ENCODE measurements at places on chromosomes 1 and 21.

DNA sequence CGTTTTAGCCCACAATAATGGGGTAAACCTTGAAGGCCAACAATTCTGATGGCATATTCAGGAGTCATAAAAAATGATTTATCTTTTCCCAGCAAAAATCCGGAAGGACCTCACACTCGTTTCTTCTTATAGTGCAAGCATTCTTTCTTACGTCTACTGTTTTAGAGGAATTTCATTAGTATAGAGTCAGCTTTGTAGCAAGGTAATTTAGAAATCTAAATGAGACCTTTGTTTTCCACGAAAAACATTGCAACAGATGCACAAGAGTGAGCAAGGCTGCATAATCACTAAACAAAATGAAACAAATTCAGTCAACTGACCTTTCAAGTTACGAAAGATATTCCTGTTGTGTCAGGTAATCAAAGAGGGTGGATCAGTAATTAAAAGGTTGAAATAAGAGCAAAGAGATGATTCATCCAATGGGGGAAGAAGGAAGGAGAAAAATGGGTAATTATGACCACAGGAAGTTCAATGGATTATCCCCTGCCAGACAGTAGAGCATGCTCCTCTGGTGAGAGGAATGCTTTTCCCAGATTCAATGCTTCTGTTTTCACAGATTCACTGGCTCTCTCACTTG is 560 bp upstream of the CSDE1 start:
- no peak for DNase-seq

DNA sequence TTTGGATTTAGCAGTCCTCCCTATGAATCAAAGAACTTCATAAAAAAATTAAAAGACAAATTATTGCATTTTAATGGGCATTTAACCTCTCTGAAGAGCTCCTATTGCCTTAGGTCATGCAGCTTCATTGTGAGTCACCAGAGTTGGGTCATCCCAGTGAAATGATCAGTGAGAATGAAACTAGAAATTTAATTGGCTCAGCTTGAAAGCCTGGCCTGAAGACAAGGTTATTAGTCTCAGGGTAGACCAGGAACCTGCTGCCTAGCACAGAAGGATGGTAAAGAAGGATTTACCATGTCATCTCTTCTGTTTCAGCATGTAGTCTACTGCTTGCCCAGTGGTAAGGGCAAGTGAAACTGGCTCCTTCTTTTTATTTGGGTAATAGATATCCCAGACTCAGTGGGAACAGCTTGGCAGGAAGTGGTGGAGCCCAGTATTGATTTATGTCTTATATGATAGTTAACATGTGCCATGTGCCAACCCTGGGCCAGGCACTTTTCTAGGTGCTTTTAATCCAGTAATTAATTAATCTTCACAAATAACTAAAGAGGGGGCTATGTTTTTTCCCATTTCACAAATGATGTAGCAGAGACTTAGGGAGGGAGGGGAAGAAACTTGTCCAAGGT is 23.6 kb downstream of the LAMC2 start:
- DNase-seq = peak; percentile 90

GRCh38 chr1:36913484-36914060 is 120.7 kb downstream of the GRIK3 start:
- DNase-seq = no peak

GRCh38 chr1:115041654-115042053 is 12.0 kb downstream of the TSHB start:
- DNase-seq = no peak

DNA sequence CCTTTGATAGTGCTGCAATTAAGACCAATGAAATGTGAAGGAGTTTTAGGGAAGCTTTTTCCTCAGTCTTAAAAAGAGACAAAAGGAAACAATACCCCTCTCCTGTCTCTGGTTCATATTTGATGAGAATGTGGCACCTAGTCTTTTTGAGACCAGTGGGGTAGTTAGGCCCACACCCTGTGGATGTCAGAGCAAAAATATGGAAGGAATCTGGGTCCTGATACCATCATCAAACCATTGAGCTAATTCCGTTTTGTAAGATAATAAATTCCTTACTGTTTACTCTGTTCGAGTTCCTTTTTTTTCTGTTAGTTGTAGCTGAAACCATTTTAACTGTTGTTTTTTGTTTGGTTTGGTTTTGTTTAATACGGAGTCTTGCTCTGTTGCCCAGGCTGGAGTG is 33.3 kb downstream of the PTPRC start:
- peak; percentile 84 for DNase-seq

- DNase-seq = no peak
Measured at GRCh38 chr1:96842215-96842614, 120.6 kb downstream of the PTBP2 start.

DNA sequence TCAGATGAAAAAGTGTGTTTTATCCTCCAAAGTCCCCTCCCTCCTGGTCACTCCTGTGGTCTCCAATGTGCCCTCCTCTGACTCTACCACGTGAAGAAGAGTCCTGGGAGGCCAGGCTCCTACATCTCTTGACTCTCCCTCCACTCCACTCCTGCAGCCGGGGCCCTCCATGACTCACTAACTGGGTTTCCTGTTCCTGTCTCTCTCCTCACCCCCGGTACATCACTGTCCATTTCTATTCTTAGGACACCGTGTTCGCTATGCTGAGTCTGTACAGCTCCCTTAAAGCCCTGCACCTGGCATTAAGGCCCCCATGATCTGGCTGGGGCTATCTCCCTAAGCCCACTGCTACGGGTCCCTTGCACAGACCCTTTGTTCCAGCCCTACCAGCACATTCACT is 93.4 kb downstream of the BCAR3 start:
- DNase-seq = no peak

DNA sequence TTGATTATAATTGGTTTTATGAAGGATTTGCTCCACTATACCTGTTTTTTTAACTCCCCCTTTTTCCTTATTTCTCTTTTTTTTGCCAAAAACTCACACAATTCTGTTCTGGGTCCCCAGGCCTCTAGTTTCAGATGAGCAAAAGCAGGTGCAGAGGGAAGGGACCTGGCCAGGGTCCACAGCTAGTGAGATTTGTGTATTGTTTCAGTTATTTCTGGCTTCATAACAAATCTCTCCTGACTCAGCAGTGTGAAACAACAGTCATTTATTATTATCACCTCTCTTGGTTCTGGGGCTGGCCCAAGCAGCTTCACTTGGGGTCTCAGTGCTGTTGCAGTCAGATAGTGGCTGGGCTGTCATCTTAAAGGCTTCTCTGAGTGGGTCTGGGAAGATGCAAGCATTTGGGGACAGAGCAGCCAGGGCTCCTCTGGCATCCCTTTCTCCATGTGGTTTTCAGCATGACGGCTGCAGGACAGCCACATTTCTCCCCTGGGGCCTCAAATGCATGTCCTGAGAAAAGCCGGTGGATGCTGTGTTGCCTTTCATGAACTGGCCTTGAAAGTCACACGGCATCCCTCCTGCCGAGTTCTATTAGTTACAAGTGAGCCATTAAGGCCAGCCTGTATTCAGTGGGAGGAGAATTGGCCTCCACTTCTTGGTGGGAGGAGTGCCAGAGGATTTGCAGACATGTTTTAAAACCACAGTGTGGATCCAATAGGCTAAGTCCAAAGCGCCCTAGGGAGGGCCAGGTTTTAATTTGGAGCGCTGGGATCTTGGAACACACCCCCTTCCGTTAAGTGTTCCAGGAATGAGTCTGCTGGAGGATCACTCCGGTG is 137.1 kb downstream of the CAMTA1 start:
- DNase-seq = no peak

- DNase-seq = no peak
Measured at GRCh38 chr21:28445141-28445830, 547.4 kb downstream of the LTN1 start.

DNA sequence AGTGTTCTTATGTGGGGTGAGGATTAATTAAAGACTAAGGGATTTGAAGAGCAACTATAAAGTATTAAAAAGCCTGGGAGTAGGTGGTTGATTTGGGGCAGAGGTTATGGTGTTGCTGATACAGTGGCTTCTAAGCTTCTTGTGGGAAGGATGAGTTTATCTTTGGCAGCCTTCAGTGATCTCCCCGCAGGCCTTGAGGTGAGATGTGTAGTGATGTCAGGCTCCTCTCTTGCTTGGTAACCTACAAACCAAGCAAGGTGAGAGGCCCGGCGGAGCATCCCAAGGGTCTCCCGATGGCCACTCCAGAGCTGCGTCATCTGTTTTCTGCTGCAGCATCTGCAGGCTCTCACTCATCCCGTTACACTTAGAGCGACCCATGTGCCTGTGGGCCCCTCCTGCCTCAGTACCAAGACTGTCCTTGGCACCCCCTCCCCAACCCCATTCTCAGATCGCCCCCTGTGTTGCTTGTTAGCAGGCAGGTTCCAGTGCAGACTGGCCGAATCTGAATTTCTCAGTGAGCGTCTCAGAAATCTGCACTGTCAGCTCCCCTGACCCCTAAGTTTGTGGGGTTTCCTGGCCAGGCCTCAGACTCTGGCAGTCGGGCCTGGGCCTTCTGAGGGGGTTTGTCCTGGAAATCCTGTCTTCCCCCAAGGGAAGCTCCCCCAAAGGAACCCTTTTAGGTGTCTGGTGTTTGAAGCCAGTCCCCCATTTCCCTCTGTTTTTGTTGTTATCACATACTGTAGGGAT is 77.9 kb downstream of the GALNT2 start:
- no peak for DNase-seq

GRCh38 chr1:2472561-2473177 is 3.4 kb upstream of the PLCH2 start:
- no peak for DNase-seq

DNA sequence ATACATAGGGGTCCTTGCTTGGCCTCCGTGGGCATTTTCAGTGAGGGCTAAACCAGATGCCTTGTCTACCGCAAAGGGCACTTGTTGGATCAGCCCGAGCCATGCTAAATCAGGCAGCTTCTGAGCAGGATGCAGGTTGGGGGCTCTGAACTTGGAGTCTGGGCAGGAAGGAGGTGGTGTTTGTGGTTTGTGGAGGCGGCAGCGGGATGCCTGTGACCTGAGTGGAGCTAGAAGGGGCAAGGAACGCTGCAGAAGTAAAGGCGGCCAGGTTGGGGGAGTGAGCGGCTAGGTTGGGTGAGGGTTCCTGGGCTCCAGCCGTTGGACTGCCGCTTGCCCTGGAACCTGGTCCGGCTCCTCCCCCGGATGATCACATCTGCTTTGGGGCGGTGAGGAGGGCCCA is 183.9 kb downstream of the CAMTA1 start:
- DNase-seq = no peak

DNA sequence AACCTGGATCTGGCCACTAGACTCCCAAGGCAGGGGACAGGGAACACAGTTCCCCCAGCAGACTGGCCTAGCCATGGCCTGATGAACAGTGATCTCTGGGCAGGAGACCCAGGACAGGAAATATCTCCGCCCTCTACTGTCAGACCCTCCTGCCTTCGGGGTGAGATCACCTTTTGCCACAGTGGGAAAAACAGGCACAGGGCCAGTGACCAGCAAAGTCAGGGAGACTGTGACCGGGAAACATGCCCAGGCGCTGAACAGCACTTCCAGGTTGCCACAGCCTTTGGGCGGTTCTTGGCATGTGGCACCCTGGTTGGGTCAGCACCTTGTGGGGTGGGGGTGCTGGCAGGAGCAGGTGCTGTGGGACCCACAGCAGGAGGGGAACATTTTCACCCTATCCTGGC is 8.9 kb upstream of the ZNF669 start:
- DNase-seq = no peak

GRCh38 chr1:69077633-69078032 is 490.1 kb upstream of the LRRC7 start:
- DNase-seq = no peak

DNA sequence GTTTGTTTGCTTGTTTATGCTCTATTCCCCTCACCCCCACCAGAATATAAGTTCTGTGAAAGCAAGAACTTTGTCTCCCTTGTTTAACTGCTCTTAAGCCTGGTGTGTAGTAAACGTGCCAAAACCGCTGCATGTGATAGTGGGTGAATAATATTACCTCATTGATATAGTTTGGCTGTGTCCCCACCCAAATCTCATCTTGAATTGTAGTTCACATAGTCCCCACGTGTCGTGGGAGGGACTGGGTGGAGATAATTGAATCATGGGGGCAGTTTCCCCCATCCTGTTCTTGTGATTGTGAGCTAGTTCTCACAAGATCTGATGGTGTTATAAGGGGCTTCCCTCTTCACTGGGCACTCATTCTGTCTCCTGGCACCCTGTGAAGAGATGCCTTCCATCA is 7.6 kb downstream of the LRRC8B start:
- DNase-seq = no peak

DNA sequence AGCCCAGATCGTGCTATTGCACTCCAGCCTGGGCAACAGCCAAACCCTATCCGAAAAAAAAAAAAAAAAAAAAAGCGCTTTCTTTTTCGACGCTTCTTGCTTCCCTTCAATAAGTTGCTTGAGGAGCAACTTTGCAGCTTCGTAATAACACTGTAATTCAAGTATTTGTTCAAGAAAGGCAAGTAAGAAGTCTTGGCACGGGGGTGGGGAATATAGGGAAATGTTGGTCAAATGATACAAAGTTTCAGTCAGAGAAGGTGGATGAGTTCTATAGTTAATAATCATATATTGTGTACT is 871 bp upstream of the PSMA5 start:
- DNase-seq = no peak

DNA sequence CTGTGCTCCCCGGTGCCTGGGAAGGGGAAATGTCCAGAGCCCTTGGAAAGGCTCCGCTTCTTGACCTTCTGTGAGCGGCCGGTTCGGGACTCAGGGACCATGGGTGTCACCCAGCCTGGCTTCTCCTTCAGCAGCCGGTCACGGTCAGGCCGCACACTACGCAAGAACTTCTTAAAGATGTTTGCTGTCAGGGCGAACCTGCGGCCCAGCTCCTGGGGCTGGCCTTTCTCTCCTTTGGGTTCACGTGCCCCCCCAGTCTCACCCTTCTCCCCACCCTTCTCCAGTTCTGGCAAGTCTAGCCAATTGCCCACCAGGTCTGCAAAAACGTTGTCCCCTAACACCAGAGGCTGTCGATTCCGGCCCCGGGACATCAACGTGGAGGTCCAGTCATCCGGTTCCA is 12.1 kb downstream of the INKA2 start:
- DNase-seq = no peak

DNA sequence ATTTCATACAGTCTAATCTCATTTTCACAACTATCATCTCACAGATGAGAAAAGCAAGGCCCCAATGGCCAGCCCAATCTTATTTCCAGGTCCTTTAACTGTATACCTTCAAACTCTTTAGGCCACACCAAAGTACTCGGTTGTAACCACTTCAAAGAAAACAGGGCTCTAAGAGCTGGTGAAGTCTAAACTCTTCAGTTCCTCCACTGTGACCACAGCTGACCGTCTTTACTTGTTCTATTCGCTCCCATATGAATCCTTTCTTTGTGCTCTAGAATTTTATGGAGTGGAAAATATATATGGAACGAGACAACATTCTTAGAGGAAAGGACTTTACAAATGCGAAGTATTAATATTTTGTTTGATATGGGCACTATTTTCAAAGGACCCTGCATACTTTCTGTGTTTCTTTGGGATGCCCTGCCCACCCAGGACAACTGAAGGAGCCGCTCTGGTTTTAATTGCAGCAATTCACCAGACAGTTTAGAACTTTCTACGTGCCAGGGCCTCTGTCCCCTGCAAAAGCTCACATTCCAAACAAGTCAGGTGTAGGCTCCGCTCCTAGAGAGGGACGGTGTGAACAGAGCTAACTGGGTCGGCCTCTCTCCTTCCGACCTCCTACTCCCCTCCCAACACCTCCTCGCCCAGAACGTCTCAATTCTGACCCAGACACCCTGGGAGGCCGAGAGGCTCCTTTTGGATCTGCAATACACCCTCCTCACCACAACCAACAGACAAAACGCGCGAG is 15.7 kb downstream of the IER5 start:
- no peak for DNase-seq

- DNase-seq = no peak
Measured at GRCh38 chr21:31920275-31920674, 47.5 kb downstream of the HUNK start.
